ENCODE measurements at places on chromosomes 6 and 20. TPM values are rescaled to one million over a fixed set of nuclear protein-coding genes. Genes with fewer than 3 reads are reported as not detected.

- no peak for DNase-seq
Measured at GRCh38 chr6:36783603-36784375, 55.5 kb downstream of the CPNE5 start.

IYD gene
- not detected for total RNA-seq

GRCh38 chr6:45086360-45087084, 241.6 kb upstream of the RUNX2 start:
- DNase-seq: no peak

DNA sequence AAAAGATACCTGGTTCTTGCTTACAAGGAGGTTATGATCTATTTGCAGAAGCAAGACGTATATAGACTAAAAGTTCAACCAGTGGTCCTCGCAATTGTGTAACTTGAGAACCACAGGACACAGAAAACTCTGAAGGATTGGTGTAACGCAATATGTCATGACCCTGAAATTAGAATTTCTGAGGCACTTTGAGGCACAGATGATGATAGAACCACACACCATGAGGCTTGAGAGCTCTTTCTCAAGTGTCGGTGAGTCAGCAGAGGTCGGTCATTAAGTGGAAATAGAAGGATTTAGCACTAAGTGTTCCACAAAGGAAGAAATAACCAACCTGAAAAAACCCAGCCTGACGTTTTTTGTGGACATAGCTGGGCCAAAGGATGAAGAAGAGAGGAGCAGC, 15.3 kb upstream of the CCN2 start:
- DNase-seq: no peak

SOBP gene
- 1.2 TPM for total RNA-seq

DNA sequence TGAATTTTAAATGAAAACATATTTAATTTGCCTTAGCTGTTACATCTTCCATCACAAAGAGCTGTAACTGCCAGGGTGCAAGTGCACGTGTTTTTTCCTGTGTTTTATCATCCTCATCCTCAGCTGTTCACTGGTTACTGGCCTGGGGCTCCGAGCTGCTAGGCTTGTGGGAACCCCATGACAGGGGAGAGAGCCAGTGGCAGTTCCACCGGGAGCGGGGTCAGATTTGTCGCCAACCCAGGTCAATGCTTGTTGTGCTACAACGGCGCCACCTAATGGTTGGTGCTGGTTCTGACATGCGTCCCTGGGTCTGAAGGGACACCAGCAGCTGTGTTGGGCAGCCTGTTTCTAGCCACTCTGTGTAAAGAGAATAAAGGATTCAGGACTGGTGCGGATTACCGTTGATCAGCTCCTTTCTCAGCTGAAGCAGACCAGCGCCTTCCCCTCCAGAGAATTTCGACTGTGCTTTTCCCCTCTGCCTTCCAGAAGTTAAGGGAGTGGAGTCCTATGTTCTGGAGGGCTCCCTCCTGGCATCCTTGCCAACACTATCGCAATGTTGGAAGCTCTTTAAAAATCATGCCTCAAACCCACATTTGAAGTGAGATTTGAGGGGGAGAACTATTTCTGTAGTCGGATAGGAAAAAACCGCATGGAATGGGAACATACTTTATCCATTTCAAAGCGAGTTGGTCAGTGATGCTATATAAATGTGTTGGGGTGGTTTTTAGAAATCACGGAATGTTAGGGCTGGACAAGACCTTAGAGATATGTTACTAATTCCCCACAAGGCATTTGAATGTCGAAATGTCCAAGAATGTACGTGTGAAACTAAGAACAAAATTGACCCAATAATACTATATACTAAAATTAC, 32.1 kb downstream of the SUMO4 start:
- DNase-seq: peak; percentile 94

TRIM31 gene
- total RNA-seq: not detected

ATP9A gene
- total RNA-seq: not detected

- no peak for DNase-seq
Measured at GRCh38 chr6:151057061-151057460, 182.7 kb upstream of the AKAP12 start.

GRCh38 chr20:23668477-23668951, 20.3 kb downstream of the CST4 start:
- peak; percentile 57 for DNase-seq

DNA sequence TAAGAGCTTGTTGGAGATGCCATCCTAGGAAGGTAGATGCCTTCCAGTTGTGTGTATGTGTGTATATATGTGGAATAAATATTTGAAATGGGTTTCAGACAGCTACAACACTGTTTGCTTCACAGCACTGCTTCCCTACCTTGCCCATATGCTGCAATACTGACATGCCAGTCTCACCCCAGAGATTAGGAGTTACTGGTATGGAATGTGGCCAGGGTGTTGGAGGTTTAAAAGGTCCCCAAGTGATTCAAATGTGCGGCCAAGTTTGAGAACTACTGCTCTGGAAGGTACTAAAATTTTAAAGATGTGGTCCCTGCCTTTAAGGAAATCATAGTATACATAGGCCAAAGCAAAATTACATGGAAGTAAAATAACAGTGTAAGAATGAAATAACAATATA, 39.5 kb downstream of the BCKDHB start:
- DNase-seq: no peak

- DNase-seq: no peak
Measured at GRCh38 chr6:125831659-125832058, 40.9 kb downstream of the NCOA7 start.

DNA sequence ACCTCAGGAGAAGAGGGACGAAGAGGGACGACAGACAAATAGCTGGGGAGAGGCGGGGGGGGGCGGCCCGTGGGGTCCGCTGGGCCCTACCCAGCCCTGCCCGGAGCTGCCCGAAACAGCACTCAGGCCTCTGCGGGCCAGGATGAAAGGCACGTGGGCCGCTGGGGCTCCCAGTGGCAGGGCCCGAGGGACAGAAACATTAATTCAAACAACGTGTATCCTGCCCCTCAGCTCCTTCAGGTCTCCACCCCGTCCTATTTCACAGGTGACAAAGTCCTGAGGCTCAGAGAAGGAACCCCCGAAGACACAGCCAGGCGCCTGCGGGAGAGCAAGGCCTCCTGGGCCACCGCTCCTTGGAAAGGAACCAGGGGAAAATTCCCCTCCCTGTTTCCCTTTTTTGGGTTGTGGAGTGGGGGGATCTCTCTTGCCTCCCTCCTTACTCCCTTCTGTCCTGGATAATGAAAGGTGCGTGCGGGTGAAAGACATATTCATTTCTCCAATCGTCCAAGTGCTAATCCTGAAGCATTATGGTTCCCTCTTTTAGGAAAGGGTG, 93.3 kb downstream of the RNASET2 start:
- DNase-seq: no peak

- DNase-seq: no peak
Measured at GRCh38 chr6:112172540-112172939, 81.8 kb downstream of the LAMA4 start.

DNA sequence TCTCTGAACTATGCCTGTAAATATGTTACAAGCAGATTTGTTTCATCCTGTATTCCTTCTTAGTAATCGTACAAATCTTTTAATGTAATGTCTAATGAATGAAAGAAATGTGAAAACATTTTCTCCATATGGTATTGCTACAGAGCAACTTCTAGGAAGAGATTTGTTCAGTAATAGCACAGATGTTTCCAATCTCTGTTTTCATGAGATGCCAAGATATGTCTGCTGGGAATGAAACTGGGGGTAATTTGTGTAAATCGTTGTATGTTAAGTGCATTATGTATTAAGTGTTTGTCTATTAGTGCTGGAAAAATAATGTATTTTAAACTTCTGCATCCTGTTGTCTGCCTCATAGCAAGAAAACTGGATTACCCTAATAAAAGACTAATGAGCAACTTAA, 722.2 kb upstream of the EYS start:
- DNase-seq: no peak

DNA sequence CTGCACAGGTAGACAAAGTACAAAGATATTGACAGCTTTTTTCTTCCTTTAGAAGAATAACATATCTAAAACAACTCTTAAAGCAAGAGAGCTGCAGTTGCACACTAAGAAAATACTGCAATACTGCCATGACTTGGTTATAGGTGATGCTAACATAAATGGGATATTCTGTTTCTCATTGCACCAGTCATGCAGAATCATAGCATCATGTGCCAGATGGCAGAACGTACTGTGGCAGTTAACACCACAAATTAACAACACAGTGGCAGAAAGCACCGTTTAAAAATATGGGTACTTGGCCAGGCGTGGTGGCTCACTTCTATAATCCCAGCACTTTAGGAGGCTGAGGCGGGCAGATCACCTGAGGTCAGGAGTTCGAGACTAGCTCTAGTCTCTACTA, 7.4 kb downstream of the ASXL1 start:
- DNase-seq: no peak

- DNase-seq: no peak
Measured at GRCh38 chr20:20085812-20086211, 33.5 kb downstream of the CFAP61 start.

FAM162B gene
- total RNA-seq: not detected

DNA sequence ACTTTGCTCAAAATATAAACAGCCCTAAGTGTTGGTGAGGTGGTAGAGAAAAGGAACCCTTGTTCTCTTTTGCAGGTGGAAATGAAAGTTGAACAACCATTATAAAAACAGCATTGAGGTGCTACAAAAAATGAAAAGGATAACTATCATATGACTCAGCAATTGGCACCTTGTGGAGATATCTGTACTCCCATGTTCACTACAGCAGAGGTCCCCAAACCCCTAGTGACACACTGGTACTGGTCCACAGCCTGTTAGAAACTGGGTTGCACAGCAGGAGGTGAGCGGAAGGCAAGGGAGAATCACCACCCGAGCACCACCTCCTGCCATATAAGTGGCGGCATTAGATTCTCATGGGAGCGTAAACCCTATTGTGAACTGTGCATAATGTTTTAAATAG, 267.4 kb upstream of the THEMIS start:
- DNase-seq: no peak

PGC gene
- not detected for total RNA-seq

DNA sequence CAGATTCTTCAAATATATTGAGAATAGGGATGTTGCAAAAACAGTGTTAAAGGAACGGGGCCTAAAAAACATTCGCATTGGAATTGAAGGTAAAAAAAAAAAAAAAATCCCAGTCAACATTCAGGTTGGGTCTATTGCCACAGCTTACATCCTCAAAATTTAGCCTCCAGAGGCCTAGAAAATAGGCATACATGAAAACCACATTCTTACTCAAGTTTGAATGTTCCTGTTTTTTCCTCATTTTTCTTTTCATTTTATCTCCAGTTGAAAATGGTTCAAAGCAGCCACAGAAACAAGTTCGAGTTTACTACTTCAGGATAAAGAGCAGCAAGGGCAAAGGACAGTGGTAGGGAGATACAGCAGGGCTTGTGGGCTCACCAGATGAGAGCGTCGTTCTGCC, 41.9 kb downstream of the KCTD20 start:
- DNase-seq: no peak

- no peak for DNase-seq
Measured at GRCh38 chr6:7172649-7173048, 64.9 kb downstream of the RREB1 start.

- DNase-seq: no peak
Measured at GRCh38 chr6:114216789-114217467, 125.9 kb downstream of the HS3ST5 start.

AIF1 gene
- total RNA-seq: 177 TPM

GRCh38 chr6:30759575-30760239, 15.4 kb upstream of the IER3 start:
- no peak for DNase-seq

DNA sequence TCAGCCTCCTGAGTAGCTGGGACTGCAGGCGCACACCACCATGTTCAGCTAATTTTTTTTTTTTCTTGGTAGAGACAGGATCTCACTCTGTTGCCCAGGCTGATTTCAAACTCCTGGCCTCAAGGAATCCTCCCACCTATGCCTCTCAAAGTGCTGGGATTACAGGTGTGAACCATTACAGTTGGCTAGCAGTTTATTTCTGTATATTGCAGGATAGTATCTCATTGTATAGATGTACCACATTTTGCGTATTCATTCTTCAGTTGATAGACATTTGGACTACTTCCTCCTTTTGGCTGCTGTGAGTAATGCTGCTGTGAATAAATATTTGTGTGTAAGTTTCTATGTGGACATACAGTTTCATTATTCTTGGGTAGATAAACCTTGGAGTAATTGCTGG, 32.9 kb downstream of the ASXL1 start:
- no peak for DNase-seq

DNA sequence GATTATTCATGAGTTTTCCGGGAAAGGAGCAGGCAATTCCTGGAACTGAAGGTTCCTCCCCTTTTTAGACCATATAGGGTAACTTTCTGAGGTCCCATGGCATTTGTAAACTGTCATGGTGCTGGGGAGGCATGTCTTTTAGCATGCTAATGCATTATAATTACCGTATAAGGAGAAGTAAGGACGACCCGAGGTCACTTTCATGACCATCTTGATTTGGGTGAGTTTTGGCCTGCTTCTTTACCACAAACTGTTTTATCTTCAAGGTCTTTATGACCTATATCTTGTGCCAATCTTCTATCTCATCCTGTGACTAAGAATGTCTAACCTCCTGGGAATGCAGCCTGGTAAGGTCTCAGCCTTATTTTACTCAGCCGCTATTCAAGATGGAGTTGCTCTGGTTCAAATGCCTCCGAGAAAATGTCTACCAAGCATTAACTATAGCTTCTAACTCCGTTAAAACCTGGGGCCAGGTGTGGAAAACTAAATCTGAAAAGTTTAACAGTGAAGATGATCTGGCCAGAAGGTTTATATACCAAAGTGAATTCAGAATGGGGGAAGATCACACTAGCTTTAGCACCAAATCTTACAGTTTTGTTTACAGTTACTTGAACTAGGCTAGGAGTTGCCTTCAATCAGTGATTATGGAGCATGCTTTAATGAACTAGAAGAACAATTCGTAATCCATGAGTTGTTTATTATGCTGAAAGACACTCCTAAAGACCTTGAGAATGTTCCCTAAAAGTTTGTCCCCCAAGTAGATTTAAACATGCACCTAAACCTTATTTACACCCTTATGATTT, 80.0 kb upstream of the TOP1 start:
- DNase-seq: no peak

DNA sequence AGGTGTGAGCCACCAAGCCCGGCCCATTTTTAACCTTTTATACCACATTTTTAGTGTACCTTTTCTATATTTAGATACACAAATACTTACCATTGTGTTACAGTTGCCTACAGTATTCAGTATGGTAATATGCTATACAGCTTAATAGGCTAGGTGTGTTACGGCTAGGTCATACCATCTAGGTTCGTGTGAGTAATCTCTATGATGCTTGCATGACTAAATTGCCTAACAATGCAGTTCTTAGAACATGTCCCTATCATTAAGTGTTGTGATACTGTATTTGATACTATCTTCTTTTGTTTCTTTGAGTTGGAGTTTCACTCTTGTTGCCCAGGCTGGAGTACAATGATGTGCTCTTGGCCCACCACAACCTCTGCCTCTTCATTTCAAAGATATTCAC, 387.7 kb upstream of the SASH1 start:
- DNase-seq: no peak

DNA sequence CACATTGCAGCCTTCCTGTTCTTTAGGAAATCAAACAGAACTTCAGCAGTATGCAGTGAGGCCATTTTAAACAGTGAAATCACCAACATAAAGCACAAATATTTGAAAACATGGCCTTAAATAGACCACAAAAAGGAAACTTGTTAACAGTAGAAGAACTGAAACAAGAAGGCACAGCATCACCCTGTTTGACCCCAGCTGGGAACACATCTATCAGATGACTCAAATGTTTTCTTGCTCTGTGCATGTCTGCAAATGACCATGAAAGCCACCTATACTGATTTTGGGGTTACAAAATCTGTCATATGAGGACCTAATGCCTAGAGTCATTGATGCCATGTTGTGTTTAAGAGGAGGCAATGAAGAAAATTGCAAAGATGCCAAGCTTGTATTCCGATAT, 123.8 kb upstream of the ADGRF1 start:
- DNase-seq: no peak
